ENCODE measurements at places on chromosomes 16 and 17. TPM values are rescaled to one million over a fixed set of nuclear protein-coding genes. Genes with fewer than 3 reads are reported as not detected.

GRCh38 chr16:9970796-9971195 is 211.4 kb downstream of the GRIN2A start:
- DNase-seq: no peak

DNA sequence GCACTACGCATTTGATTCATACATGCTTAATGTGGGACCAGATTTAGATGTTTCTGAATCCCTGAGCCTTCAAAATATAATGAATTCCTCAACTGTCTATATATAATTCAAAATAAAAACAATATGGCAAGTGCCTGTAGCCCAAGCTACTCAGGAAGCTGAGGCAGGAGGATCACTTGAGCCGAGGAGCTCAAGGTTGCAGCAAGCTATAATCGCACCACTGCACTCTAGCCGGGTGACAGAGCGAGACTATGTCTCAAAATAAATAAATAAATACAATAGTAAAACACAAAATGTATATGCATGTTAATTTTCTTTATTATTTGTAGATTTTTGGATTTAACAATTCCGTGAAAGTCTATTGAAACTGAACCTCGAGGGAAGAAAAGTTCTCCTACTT is 50.6 kb upstream of the IRX6 start:
- DNase-seq: no peak

DNA sequence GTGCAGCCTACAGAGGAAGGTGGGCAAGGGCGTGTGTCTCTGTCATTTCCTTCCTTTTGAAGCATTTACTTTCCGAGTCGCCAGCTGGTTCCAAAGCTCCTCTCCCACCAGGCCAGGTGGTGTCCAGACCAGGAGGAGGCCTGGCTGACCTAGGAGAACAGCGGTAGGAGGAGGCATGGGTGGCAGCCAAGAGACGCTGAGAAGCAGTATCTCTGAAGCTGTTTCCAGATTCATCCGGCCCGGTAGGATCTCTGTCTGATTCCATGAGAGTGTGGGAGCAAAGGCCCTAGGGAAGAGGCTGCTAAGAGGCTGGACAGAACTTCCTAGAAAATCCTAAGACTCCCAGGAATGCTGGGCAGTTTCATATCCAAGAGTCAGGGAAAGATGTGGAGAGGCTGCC is 20.3 kb downstream of the MEOX1 start:
- no peak for DNase-seq

DNA sequence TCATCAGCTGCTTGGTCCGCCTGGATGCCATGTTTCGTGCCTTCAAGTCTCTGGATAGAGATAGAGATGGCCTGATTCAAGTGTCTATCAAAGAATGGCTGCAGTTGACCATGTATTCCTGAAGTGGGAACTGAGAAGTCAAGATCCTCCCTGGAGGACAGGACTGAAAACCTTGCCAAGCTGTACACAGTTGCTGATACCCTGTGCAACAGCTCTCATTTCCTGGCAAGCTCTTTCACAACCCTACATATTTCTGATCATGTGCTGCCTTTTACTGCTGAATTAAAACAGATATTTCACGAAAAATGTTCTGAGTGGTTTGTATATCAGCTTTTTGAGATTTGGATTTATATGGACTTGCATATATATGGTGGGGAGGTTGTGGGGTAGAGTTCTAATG is 898 bp downstream of the CAPNS2 start:
- DNase-seq: no peak

DNA sequence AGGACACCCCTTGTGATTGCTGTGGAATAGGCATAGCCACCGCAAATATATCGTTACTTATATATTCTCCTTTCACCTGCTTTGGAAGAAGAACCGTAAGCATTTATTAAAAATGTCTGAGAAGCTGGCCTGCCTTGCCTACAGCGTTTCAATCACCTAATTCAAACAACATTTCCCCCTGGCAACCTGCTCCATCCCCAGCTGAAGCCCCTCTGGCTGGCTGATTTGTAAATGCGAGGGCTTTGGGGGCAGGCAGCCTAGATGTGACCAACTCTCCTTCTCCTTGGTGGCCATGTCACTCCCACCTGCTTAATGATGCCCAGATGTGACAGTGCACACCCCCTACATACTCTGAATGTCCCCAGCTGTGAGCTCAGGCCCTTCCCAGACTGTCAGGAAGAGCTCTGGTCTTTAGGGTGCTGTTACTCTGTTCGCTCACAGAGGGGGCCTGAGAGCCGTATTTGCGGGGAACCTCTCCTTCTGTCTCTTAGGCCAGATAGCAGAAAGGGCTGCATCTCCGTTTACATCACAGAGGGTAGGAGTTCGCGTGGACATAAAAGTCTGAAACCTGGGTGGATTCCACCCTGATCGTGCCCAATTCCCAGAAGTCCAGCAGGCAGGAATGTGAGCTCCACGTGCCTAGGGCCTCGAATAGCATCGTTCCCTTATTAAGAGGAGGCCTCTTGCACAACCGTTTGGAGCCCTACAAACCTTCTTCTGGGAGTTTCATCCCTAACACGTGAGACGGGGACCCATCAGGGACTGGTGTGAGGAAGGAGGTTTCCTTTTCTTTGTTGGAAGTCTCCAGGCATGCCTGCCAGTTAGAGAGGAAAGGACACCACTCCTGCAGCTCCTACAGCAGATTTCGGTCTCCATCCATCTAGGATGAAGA is 2.4 kb upstream of the SDK2 start:
- no peak for DNase-seq

GRCh38 chr17:41629316-41629715 is 4.9 kb upstream of the KRT17 start:
- no peak for DNase-seq

GRCh38 chr17:59827721-59828477 is 64.8 kb downstream of the TUBD1 start:
- DNase-seq: no peak

DNA sequence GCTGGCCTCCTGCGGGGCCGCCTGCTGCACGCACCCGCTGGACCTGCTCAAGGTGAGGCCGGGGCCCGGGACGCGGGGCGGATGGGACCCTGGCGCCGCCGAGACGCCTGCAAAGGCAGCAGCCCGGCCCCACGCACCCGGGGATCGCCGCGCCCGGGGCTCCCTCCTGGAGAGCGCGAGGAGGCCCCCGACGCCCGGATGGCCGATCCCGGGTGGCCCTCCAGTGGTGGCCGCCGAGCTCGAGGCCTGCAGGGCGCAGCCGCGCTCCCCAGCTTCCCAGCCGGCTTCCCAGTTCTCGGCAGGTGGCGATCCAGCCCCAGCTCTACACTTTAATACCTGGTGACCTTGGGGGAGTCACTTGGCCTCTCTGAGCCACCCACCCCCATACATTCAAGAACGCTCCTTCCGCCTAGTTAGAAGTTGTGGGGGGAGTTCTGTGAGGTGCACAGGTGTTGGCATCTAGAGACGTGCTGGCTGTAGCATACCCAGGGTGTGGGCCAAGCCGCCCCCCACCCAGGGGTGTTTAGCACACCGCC is 452 bp downstream of the SLC25A10 start:
- DNase-seq: peak; percentile 75

DNA sequence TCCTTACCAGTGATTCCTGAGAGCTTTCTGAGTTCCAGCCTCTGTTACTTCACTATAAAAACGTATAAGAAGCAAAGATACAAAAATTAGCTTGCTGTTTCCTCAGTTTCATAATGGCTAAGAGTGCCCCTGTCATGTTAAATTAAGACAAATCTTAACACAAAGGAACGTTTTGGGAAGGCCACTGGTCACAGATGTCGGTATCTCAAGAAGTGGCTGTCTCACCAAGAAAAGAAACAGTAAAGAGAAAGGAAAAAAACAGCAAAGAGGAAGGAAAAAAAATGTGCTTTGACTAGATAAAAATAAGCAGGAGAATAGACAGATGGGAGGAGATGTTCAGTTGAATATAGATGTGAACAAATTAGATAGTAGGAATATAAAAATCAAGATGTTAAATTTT is 94.8 kb upstream of the AKTIP start:
- DNase-seq: no peak

DNA sequence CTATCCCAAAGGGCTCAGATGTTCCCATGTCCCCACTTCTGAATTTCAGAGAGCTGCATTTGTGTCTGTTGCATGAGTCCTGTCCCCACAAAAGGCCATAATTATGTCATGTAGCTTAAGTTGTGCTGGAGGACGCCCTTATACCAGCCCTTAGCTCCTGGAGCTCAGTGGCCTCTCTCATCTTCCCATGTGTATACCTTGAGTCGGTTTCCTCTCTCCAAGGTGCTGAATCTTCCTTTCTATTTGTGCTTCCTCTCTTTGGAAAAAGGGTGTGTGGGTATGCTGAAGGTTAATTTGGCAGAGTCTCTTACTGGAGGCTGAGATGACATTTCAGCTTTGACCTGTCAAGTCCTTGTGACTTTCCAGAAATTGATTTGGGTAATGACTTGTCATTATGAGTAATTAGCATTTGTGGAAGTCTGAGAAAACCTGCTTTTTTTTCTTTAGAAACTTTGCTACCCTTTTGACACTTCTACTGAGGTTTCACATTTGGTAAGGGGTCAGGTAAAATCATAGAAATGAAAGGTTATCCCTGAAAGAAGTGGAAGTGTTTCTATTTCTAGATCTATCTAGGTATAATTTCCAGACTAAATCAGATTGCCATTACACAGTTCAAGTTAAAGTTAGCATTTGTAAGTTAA is 185.4 kb downstream of the ABCC12 start:
- DNase-seq: no peak

DNA sequence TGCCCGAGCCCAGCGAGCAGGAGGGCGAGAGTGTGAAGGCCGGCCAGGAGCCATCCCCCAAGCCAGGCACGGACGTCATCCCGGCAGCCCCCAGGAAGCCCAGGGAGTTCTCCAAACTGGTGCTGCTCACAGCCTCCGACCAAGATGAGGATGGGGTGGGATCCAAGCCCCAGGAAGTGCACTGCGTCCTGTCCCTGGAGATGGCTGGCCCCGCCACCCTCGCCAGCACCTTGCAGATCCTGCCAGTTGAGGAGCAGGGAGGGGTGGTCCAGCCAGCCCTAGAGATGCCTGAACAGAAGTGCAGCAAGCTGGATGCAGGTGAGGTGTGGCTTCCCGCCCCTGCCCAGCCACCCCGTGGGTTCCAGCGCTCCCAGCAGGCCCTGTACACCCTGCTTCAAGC is 18.0 kb downstream of the FLYWCH1 start:
- DNase-seq: no peak

DNA sequence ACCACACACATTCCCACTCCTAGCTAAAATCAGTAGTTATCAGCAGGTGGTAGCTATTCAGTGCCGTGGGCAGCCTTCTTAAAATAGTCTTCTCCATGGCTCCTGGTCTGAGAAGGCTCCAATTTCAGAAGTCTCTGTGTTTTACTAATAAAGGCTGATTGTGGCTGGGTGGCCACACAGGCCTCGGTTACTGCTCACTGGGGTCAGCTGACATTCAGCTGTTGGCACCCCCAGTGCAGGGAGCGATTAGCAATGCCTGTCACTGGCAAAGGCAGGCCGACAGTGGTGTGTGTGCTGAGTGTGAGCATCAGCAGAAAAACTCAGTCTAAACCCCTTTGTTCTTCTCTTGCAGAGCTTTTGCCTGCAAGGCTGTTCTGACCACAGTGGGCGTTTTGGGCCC is 16.6 kb upstream of the DBNDD1 start:
- DNase-seq: no peak

DNA sequence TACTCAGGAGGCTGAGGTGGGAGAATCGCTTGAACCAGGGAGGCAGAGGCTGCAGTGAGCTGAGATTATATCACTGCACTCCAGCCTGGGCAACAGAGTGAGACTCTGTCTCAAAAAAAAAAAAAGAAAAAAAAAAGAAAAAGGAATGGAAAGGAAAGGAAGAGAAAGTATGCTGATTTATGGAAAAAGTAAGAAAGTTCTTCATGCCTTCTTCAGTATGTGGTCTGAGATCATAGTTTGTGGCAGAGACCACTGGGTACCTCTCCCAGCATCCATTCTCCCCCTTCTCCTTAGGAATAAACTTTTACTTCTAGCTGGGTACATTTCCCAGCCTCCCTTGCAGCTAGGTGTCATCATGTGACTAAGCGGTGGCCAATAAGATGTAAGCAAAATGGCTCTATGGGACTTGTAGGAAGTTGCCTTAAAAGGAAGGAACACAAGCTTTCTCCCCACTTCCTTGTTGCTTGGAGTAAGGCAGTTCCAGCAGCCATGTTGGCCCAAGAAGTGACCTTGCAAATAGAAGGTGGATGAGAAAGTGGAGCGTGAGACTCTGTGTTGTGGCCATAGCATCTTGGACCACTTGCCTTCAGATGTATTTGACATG is 26.1 kb upstream of the XPO6 start:
- no peak for DNase-seq

DNA sequence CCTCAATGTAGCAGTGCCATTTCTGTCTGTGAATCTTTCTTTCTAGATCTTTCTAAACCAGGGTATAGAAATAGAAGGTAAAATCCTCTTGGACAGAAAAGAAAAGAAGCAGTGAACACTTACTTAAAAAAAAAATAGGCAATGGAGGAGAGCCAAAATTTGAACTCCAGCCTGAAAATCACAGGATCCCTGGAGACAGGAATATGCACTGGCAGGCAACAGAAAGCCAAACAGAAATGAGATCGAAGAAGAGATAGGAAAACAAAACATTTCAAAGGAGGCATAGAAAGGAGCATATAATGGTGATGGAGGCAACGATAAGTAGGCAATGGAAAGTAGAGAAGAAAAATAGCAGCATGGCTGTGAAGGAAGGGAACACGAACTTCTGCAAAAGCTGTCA is 253.7 kb upstream of the HSBP1 start:
- no peak for DNase-seq

Gene TBC1D3
- total RNA-seq: not detected

Gene OR1F1
- total RNA-seq: not detected

Gene OR1A1
- total RNA-seq: not detected

Gene LGALS9
- 18.2 TPM for total RNA-seq

Gene KRTAP4-4
- not detected for total RNA-seq

Gene MEOX1
- 11.1 TPM for total RNA-seq

Gene TRIM47
- total RNA-seq: 39.4 TPM

Measured in Right ventricle myocardium inferior (tissue), 1 donor.